ENCODE measurements at places on chromosomes 7 and 10.

DNA sequence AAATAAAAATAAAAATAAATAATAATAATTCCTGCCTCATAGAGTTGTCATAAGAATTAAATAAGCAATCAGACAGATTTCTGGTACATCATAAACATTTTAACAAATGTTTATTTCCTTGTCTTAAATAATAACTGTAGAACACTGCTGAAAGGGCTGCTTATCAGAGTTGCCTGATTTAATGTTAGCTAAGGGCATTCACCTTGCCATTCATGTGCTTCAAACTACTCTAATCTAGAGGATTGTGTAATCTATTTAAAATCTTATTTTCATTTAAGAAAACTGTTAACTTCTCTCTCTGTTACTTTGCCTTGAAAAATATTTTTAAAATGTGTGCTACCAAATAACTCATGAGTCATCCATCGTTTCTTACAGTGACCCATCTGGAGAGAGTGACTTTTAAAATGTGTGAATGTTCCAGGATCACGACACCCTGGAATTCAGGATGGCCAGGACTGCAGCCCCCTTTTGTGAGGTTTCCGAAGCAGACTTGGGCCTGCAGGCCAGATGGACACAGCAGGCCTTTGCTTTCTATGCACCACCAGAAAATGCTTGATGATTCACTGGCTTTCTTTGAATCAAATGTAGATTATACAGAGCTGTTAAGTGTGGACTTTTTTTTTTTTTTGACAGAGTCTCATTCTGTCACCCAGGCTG, 109.1 kb upstream of the TNS3 start:
- no peak for DNase-seq

- DNase-seq, result no peak
Measured at GRCh38 chr10:14173391-14173705, 157.4 kb downstream of the FRMD4A start.

DNA sequence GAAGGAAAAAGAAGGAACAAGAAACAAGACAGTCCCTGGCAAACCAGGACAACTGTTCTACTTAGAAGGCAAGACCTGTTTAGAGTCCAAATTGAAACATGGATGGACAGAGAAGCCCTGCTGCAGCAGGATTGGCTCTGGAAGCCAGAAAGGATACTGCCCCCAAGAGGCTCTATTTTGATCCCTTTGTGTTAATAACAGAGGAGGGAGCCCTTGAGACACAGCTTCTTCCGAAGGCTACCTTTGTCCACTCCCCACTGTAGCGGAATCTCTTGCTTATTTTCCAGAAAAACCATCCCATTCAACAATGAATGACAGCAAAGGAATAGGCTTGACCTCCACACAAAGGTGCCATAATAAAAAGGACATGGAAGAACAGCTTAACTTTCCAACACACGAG, 120.3 kb upstream of the FOXK1 start:
- no peak for DNase-seq

- DNase-seq, result peak; percentile 49
Measured at GRCh38 chr10:133135116-133135465, 24.9 kb upstream of the KNDC1 start.

DNA sequence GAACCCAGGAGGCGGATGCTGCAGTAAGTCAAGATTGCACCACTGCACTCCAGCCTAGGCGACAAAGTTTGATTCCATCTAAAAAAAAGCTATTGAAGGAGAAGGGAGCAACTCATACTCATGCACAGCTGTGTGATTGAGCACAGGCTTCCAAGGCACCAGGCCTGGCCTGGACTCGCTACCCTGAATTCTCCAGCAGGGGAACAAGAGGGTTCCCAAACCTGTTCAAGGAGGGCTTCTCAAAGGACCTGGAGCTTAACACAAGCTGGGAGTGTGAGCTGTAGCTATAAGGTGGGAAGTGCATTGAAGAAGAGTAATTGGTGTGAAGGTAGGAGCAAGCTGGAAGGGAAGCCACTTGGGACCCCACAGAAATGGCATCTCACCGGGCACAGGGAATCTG, 15.1 kb upstream of the DDIT4 start:
- no peak for DNase-seq

GRCh38 chr7:83821866-83822265, 172.9 kb upstream of the SEMA3E start:
- no peak for DNase-seq

DNA sequence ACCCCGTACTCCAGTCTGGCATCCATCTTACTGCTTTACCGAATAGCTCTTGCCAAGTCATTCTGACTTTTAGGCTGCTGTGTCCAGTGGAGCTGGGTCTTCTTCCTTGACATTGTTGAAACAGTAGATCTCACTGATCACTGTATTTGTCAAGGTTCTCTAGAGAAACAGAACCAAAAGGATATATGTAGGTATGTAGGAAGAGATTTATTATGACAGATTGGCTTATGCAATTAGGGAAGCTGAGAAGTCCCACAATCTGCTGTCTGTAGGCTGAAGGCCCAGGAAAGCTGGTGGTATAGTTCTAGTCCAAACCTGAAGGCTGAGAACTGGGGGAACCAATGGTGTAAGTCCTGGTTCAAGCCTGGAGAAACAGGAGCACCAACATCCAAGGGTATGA, 12.1 kb upstream of the PRRT4 start:
- no peak for DNase-seq

DNA sequence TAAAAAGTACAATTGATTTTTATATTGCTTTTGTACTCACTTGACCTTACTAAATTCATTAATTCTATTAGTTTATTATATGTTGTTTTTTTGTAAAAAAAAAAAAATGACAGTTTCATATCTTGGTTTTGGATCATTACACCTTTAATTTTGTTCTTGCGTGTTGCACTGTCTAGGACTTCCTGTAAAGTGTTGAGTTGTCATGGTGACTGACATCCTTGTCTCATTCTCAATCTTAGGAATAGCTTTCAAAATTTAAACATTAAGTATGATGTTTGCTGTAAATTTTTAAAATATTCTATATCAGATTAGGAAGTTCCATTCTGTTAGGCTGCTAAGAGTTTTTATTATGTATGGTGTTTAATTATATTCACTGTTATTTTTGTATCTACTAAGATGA, 139.1 kb downstream of the ARHGAP12 start:
- no peak for DNase-seq

- no peak for DNase-seq
Measured at GRCh38 chr7:24913801-24914464, 66.0 kb downstream of the OSBPL3 start.

DNA sequence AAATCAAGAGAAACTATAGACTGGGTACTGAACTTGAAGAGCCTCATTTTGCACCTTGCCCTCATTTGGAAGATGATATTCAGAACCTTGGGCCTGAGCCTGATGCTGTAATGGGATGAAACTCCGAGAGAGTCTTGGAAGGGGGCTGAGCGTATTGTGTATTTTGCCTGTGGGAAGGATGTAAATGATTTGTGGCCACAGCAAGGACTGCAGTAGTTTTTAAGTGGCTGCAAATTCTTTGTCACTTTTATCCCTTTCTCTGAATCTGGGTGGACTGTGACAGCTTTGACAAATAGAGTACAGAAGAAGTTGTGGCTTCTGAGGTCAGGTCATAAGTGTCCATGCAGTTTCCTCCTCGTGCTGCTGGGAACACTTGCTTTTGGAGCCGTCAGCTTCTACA, 221.2 kb downstream of the ADRA2A start:
- no peak for DNase-seq

- no peak for DNase-seq
Measured at GRCh38 chr10:100976906-100977305, 7.6 kb downstream of the SEMA4G start.

- DNase-seq, result no peak
Measured at GRCh38 chr7:18835001-18835690, 282.3 kb downstream of the TWIST1 start.

GRCh38 chr7:37916017-37916672, 472 bp downstream of the SFRP4 start:
- peak; percentile 53 for DNase-seq

DNA sequence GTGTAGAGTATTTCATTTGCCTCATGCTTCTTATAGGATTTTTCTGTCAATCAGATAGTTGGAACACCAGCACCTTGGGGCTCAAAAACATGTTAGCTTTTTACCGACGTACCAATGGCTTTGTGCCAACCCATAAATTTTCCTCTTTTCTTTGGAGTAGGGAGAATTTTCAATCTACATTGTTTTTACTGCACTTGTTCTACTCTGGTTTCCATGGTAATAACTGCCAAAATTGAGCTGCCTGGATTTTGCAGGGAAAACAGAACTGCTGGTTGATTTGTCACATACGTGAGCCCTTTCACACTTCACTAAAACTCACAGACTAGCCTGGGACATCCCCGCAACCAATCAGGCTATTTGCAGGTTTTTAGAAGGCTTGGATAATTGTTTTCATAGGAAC, 189.7 kb downstream of the ARHGAP21 start:
- no peak for DNase-seq

DNA sequence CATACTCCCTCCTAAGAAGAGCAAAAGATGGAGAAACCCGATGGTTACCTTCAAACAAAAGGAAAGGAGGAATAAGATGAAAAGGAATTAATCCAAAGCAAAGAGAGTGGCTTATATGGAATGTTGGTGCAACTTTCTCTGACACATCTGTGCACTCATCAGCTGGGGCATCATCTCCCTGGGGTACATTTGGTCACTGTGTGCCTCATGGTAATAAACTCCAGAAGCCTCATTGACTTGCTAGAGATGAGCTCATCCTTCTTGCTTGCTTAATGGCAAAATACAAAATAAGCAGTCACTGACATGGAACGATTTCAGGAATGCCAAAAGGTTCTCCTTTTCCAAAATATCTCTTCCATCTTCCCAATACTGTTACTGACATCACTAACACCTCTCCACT, 22.5 kb downstream of the CAV1 start:
- DNase-seq, result no peak

DNA sequence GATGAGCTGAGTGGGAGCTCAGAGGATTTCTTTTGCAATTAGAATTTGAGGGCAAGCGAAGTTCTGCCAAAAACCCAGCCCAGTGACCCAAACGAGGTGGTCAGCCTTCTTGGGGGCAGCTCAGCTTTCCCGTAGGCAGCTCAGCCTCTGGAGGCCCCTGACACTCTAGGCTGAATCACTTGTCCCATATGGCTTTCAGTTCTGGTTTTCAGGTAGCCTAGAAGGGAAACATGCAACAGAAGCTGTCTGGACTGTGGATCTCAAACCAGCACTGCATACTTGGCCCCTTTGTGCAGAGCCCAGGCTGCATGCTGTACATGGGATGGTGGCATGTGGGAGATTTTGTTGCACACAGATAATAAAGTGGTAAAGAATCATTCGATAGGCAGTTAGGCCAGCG, 322.8 kb downstream of the ANKRD30A start:
- no peak for DNase-seq

GRCh38 chr10:86308056-86308455, 58.5 kb downstream of the GRID1 start:
- no peak for DNase-seq

GRCh38 chr10:58266826-58267712, 625 bp downstream of the IPMK start:
- DNase-seq, result peak; percentile 67

DNA sequence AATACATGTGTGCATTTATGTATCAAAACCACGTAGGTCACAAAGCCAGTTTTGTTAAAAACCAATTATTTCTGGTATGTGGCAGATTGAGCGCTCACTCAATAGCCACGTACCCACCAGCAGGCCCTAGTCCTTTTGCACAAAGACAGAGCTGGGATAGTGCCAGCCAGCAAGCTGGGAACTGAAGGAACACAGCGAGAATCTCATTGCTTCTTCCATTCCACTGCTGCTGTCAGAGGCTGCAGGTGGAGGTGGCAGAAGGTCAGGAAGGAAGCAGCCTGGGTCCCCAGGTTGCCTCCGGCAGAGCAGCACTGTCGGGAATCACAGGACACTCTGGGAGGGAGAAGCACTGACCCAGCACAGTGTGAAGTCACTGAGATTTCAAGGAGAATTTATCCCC, 385.5 kb upstream of the PFKP start:
- no peak for DNase-seq

GRCh38 chr10:35377050-35377728, 40.9 kb downstream of the CCNY start:
- DNase-seq, result no peak

GRCh38 chr10:6171881-6172695, 30.6 kb upstream of the PFKFB3 start:
- DNase-seq, result no peak

DNA sequence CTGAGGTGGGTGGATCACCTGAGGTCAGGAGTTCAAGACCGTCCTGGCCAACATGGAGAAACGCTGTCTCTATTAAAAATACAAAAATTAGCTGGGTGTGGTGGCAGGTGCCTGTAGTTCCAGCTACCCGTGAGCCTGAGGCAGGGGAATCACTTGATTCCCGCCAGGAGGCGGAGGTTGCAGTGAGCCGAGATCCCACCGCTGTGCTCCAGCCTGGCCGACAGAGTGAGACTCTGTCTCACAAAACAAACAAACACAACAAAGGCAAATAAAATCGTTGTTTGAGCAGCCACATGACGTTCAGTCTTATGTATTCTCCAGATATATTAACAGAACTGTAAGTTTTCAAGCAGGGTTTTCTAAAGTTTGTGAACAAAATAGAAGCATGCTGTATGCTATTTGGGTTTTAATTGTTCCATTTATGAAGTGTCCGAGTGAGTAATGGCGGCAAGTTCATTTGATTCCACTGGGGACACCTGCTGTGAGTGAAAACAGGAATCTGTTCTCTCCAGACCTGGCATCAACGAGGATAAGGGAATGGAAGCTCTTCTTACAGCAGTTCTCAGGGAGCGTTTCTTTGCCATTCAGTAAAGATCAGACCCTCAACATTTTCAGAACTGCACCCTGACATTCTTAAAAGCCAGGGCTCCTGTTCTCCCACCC, 122.5 kb upstream of the PITRM1 start:
- no peak for DNase-seq

DNA sequence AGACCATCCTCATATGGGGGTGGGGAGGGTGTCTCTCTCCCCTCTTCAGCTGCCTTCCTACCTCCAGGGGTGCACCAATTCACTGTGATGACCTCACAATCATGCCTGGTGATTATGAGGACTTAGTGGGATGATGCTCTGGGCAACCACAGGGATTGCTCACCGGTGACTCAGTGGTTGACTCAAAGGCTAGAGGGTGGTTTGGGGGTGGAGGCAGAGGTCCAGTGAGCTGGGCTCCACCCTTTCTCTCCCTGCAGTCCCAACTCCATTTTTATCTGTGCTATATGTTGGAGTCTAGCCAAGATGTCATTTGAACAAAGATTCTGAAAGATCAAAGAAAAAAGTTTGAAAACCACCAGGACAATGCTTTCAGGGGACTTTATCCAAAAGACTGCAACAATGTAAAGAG, 286.9 kb downstream of the KCNMA1 start:
- DNase-seq, result peak; percentile 58

GRCh38 chr10:3640816-3641215, 144.2 kb downstream of the KLF6 start:
- DNase-seq, result no peak

- no peak for DNase-seq
Measured at GRCh38 chr10:21688870-21689269, 154.8 kb downstream of the MLLT10 start.

- DNase-seq, result no peak
Measured at GRCh38 chr10:10804998-10805740, 212.5 kb upstream of the CELF2 start.

GRCh38 chr10:78714225-78714624, 354.5 kb upstream of the ZMIZ1 start:
- no peak for DNase-seq
